ENCODE measurements at places on chromosomes 1 and 21. TPM values are rescaled to one million over a fixed set of nuclear protein-coding genes. Genes with fewer than 3 reads are reported as not detected.

- DNase-seq = no peak
Measured at GRCh38 chr1:92957030-92957734, 4.1 kb downstream of the DIPK1A start.

The CAMSAP2 gene
- 7.5 TPM for total RNA-seq

- DNase-seq = no peak
Measured at GRCh38 chr21:14870853-14871149, 194.0 kb downstream of the NRIP1 start.

The LAX1 gene
- total RNA-seq = 1.3 TPM

The LCE2A gene
- not detected for total RNA-seq

DNA sequence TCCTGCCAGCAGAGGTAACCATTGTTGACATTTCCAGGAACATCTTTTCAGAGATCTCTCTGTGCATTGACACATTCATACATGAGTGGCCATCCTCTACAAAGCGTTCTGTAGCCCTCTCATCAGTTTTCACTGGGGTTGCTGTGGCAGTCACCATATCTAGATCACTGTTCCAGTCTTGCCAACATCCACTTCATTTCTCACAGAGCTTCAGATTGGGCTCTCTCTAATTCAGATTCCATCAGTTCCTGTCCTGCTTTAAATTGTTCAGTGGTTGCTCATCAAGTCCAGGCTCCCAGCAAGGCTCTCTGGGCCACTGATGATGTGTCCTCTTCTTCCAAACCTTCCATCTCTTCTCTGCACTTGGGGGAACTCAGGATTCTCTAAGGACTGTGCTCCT, 173.7 kb downstream of the KCNJ6 start:
- DNase-seq = no peak

The KCNK1 gene
- 48.0 TPM for total RNA-seq

DNA sequence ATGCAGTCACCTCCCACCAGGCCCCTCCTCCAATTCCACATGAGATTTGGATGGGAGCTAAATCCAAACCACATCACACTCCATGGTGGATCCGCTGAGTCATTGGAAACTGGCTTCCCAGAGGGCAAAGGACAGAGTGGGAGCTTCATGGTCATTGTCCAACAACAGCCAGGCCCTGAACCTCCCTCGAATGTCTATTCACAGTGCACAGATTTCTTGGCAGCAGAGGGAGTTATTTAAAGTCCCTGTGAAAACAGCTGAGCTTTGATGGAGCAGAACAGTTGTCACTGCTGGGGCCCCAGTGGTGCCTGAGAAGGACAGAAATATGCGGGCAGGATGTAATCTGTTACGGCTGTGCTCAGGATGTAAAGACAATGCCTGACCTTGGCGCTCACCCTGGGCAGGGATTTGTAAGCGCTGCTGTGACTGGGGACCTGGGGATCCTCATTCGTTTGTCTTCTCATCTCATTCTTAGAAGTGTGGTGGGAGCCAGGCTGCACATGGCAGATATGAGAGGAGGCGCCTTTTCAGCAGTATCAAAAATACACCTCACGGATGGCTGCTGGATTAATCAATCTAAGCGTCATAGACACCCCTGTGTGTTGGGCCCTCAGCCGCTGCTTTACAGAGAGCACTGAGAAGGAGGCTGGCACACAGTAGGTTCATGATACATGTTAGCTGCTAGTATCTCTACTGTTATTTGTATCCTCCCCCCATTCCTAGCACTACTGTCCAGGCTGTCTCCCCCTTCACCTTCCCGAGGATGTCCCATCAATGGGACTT, 439.4 kb downstream of the PTPRU start:
- DNase-seq = peak; percentile 7

Measured in colonic mucosa (tissue), 4 donors.